ENCODE measurements at places on chromosomes 6 and 20.

- no peak for DNase-seq
Measured at GRCh38 chr6:34248198-34248726, 544 bp downstream of the SMIM29 start.

GRCh38 chr6:140063021-140063399, 688.6 kb upstream of the CITED2 start:
- DNase-seq, result no peak

GRCh38 chr6:12009876-12010634, 2.1 kb upstream of the HIVEP1 start:
- DNase-seq, result no peak

GRCh38 chr6:154276810-154277628, 79.6 kb downstream of the IPCEF1 start:
- DNase-seq, result no peak

DNA sequence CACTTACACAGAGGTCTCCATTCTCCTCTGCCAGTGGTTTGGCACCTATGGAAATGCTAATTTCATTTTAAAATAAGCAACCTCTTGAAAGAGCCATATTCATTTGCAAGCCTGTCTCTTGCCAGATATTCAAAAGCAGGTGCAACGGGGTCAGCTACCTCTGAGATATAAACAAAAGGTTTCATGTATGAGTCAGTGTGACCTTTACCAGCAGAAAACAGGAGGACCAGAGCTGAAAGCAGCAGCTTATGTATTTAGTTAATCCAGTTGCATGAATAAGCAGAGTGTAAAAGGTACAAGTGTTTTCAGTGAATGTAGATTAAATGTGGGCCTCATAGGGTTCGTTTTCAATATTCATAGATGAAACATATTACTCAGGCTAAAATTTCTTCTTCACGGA, 56.0 kb downstream of the TENT5A start:
- no peak for DNase-seq

DNA sequence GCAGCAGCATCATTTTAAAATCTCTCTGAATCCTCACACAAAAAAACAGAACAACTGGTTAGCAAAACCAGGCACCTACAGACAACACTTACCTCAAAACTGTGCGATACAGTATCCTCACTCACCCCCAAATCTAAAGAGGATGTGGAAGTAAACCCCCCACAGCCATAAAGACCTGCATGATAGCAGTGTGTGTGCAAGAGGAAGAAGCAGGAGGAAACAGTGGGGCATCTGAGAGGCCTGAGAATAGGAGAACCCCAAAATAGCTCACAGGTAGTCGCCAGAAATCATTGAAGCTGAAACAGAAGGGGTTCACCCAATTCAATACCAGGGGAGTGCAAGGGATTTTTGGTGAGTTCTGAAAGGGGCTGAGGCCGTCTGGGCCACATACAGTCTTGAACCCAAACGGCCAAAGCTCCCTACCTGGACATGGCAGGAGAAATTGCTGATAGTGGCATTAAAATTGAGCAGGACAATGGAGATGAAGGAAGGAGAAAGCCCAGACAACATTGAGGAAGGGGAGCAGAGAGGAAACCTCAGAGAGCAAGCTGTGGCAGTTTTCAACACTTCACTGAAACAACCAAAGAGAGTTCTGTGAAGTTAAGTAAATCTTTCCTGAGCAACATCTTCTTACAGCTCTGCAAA, 129.7 kb downstream of the FIG4 start:
- no peak for DNase-seq

DNA sequence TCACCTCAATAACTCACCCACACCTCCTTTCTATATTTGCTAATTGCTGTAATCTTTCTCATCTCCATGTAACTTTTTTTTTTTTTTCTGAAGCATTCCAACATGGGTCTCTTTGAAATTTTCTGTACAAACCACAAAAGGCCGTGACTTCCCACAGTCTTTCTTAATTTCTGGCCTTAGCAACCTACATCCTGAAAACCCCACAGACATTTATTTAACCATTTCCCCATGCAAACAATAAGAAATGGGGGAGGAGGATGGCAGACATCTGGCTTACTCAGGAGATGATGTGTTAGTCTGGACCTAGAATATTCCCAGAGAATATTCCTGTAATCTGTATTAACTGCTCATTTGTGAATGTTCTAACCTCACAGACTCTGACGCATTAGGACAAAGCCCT, 57.6 kb downstream of the MEP1A start:
- no peak for DNase-seq

DNA sequence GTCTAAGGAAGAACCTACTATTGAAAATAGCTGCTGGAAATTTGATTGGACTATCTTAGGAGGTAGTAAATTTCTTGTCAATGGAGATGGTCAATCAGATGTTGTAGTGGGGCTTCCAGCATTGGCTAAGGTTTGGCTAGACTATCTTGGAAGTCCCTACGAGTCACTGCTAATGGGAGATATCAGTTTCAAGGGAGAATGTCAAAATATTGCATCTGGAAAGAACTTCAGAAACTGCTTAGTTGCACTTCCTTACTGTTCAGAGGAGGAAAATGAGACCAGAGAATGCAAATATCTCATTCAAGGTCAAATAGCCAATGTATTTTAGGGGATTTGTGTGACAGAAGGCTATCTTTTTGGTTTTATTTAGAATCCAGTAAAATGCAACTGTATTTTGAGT, 53.5 kb upstream of the CCN2 start:
- no peak for DNase-seq

GRCh38 chr6:29739882-29740261, 16.6 kb downstream of the HLA-F start:
- no peak for DNase-seq

- no peak for DNase-seq
Measured at GRCh38 chr6:52667572-52667971, 3.3 kb upstream of the TMEM14A start.

DNA sequence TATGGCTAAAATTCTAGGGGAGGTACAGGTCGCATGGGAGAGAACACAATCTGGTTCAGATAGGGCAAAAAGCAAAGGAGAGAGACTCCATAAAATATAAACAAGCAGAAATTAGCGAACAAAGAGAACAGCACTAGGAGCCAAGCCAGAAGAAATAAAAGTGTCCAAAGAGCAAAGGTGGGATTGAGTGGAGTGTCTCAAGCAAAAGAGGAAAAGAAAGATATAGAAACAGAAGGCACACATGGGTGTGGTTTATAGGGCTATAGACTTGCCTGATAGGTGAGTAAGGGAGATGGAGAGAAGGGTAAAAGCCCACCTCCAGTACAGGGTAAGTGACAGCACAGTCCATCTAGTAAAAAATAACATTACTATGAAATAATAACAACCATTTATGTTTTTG, 36.5 kb upstream of the IRAK1BP1 start:
- DNase-seq, result no peak

- DNase-seq, result no peak
Measured at GRCh38 chr6:30463651-30464618, 25.4 kb upstream of the HLA-E start.

- no peak for DNase-seq
Measured at GRCh38 chr6:112018619-112019416, 35.1 kb upstream of the CCN6 start.

DNA sequence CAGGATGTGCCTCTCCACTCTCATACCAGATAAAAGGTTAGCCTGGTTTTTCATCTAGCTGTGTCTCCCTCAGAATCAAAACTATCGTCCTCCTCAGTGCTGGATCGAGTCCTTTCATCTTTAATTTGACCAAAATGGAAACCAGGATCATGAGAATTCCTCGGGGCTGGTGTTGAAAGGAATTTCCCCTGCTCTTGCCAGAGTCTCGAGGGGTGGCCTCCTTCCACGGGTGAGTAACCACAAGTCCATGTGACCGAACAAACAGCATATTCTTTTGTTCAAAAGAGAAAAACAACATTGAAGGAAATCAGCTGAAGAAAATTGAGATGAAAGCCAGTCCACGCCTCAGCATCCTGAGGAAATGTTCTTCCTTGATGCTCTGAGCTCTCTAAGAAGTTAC, 165.9 kb upstream of the CDYL start:
- DNase-seq, result no peak

DNA sequence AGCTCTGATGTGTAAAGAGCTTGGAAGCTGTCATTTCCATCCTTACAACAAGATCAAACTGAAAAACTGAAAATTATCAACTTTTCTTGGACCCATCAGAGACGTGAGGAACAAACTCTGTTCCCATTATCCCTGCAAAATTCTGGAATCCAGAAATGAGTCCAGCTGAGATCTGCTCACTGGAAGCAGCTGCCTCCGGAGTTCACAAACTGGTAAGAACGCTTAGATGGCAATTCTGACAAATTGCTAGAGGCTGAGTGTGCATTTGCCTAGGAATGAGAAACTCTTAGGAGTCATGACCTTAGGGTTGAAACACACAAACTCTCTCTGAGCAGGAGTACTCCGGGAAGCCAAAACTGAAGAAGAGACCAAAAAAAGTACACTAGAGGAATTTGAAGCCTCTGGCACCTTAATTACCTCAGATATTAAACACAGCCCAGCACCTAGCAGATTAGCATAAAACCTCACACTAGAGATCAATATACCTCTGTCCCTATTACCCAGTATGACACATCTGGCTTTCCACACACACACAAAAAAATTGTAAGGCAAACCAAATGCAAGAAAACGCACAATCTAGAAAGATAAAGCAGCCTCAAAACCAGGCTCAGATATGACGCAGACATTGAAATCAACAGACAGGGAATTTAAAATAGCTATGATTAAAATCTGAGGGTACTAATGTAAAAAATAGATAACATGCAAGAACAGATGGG, 233.5 kb upstream of the SGK1 start:
- no peak for DNase-seq

GRCh38 chr6:72094506-72094905, 208.2 kb downstream of the RIMS1 start:
- no peak for DNase-seq

DNA sequence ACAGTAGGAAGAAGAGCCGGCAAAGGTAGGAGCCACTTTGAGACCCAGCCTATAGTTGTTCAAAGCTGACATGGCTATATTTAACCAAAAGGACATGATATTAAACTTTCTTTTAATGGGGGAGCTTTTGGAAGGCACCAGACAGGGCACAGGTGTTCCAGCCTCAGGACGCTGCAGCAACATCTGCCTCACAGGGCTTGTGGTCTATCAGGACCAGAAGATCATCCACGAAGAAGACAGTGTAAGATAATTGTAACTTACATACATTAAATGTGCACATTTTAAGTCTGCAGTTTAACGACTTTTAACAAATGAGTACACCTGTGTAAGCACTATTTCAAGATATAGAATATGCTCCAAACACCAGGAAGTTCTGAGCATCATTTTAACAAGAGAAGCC, 168.2 kb upstream of the PMEPA1 start:
- no peak for DNase-seq

DNA sequence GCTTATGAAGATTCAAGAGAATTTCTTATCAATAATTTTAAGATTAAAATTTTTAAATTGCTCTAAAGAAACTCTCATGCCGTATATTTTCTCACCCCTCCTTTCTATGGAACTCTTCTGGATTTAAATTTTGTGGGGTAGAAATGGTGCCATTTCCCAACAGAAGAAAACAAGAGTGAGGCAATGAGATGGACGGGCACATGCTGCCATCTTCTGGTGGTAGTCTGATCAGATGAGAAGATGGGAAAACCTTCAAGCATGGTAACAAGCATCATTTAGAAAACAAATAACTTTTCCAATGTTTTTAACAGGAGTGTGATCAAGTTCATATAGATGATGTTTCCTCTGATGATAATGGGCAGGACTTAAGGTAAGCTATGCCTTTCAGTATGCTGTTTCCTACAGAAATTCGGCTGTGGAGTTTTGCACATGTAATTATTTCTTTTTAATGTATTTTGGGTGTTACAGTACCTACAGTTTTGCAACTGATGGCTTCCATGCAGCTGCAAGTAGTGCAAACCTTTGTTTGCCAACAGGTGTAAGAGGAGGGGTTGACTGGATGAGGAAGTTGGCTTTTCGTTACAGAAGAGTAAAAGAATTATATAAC, 271.4 kb downstream of the EYA4 start:
- DNase-seq, result no peak

DNA sequence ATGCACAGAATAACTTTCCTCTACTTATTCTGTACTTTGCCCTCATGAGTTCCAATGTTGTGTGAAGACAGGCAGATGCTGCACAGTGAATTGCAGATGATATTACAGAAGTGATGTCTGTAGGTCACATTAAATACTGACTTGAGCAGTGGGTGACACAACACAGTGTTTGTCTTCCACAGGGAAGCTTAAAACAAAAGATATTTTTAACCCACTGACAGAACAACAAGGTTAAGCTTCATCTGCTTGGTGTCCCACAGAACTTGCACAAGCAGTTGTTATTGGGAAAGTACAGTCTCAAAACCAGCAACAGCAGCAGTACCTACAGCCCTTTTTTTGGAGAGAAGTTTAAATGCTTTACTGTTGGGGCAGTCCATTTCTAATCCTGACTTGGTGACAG, 10.5 kb downstream of the SUMO4 start:
- no peak for DNase-seq

DNA sequence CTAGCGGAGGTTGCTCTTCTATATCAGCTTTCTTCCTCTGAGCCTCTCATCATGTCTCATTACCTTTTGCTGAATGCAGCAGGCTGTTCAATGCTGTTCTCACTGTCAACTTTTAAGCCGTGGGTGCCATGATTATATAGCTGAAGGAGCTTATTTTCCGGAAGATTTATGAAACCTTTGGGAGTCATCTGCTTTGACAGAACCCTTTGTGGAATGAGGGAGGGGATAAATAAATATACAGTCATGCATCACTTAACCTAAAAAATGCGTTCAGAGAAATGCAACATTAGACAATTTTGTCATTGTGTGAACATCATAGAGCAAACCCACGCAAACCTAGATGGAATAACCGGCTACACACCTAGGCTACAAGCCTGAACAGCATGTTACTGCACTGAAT, 102.2 kb upstream of the AKAP12 start:
- DNase-seq, result peak; percentile 62

- no peak for DNase-seq
Measured at GRCh38 chr6:167094436-167094819, 28.5 kb upstream of the CCR6 start.

GRCh38 chr6:120211955-120212792, 862.6 kb upstream of the MAN1A1 start:
- no peak for DNase-seq

DNA sequence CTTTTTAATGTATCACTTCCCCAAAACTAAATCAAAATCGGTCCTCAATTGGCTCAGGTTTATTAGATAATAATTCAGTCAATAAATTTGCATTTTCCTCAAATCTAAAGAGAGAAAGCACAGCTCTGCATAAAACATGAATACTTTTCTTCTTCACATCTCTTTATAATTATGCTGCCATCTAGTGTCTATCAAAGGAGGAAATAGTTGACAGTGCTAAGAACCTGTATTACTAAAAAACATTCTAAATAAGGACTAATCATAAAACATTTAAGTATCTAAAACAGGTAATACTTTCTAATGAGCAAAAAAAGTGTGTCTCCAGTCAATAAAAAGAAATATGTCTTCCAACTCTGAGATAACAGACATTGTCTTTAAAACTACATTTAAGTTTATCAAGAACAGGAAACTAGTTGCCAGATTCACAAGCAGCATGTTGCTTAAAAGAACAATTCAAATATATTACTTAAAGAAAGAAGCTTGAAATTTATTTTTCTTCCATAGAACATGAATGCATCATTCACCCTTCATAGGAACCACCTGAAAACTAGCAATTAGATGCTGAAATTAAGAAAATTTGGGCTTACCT, 56.5 kb upstream of the DST start:
- no peak for DNase-seq

- no peak for DNase-seq
Measured at GRCh38 chr20:4280731-4281130, 265.4 kb upstream of the RNF24 start.

- no peak for DNase-seq
Measured at GRCh38 chr6:39056681-39057080, 8.1 kb downstream of the GLP1R start.

GRCh38 chr6:79011940-79012339, 66.1 kb downstream of the PHIP start:
- DNase-seq, result no peak
